ENCODE measurements at places on chromosomes 7 and 10.

DNA sequence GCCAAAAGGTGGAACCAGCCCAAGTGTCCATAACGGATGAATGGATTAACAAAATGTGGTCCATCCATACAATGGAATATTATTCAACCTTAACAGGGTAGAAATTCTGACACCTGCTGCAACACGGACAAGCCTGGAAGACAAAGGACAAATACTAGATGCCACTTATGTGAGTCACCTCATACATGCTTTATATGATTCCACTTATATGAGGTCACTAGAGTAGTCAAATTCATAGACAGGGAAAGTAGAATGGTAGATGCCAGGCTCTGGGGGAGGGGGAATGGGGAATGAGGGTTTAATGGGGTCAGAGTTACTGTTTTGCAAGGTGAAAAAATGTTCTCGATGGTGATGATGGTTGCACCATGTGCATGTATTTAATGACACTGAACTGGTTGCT, 34.0 kb upstream of the CYTH3 start:
- no peak for DNase-seq

GRCh38 chr7:127588697-127589482, 679 bp downstream of the ARF5 start:
- DNase-seq = peak; percentile 63

DNA sequence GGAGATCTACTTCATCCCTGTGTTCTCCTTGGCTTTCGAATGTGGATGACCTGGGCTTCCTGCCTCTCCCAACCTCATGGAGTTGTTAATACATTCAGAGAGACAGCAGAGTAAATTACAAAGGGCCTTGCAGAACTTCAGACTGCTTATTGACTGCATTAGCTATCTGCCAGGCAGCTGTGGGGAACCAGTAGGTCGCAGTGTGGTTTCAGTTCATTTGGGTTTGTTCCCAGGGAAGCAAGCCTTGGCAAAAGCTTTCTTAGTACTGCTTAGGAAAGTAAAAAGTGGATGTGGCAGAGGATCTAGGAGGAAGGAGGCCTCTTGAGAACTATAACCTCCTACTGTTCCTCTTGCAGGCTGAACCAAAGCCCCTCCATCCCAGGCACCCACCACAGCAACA, 9.2 kb downstream of the NPFFR1 start:
- DNase-seq = no peak

GRCh38 chr10:102782673-102783551, 39.2 kb downstream of the WBP1L start:
- no peak for DNase-seq

GRCh38 chr7:143492799-143493739, 15.4 kb downstream of the TAS2R41 start:
- DNase-seq = no peak

- DNase-seq = no peak
These were observed 964.9 kb downstream of the REEP3 start for GRCh38 chr10:64486149-64486548.

DNA sequence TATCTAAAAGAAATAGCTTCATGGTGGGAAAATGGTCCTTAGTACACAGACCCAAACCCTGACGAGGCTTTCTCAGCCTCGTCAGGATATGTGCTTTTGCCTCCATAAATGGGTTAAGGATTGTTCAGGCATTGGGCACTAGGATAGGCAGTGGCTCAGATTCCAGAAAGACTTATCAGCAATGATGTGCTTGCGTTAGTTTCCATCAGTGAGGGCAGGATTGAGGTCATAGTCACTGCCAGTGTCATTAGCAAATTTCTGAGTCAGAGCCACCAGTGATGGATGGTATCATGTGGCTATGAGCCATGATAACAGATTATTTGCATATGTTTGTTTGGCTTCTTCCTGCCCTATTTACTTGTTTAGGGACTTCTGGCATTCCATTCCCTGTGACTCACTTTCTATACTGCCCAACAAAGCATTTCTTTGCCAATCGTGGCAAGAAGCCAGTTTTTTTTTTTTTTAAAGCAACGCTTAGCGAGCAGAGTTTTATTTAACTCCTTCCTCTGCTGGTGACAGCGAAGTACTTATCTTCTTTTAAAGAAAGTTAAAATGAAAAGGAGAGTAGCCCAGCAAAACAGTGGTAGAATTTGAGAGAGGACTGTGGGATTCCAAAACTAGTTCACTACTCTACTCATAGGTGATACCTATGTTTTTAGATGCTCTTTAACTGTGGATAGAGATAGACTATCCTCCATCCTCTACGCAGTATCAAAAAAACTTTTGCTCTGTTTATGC, 44.4 kb downstream of the MYPN start:
- DNase-seq = peak; percentile 79

GRCh38 chr10:43959364-43960134, 310.9 kb upstream of the ZNF32 start:
- no peak for DNase-seq

- peak; percentile 74 for DNase-seq
These were observed 32.8 kb downstream of the NOD1 start for GRCh38 chr7:30445770-30446169.

DNA sequence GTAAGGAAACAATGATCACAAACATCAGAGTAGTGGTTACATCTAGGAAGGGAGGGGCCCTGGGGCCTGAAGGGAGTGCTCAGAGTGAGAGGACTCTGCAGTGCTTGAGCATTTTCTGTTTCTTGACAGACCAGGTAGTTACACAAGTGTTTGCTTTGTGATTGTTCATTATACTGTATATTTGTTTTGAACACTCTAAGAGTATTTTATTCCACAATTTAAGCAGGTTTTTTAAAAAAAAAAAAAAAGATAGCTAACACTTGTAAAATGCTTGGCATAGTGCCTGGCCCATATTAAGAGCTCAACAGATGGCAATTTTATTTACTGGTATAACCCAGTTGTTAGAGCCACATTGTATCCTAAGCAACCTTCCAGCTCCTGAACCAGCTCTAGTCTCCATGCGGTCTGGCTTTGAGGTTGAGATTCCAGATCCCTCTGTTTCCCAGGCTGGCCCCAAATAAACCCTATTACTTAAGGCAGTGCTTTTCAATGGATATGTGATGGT, 20.1 kb upstream of the ATXN7L1 start:
- peak; percentile 97 for DNase-seq

GRCh38 chr10:65940816-65941662, 984.8 kb upstream of the LRRTM3 start:
- no peak for DNase-seq

GRCh38 chr7:107078517-107078966, 34.0 kb downstream of the PRKAR2B start:
- no peak for DNase-seq

DNA sequence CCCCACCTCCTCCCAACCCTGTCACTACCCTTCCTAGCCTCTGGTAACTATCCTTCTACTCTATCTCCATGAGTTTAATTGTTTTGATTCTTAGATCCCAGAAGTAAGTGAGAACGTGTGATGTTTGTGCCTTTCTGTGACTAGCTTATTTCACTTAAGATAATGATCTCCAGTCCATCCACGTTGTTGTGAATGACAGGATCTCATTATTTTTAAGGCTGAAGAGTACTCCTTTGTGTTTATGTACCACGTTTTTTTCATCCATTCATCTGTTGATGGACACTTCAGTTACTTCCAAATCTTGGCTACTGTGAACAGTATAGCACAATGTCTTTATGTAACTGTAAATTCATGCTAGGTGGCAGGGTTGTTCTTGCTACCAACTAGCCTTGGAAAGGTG, 461.6 kb downstream of the PLXDC2 start:
- DNase-seq = no peak

- no peak for DNase-seq
These were observed 8.1 kb downstream of the IL2RA start for GRCh38 chr10:6053816-6054631.

DNA sequence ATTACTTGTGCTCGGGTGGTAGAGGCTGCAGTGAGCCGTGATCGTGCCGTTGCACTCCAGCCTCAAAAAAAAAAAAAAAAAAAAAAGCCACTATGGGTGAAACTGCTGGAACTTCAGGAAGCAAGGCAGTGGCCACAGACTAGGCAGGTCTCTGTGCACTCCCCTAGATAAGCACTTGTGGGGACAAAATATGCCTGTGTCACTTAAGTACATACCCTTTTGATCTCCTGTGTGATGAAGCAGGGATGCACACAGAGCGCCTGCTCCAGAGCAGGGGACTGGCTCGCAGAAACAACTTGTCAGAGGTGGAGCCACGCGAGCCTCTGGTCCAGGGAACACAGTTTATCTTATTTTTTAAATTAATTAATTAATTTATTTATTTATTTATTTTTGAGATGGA, 42.9 kb upstream of the PSAP start:
- DNase-seq = no peak

All from NCI-H1694 (cell line).